Urinary bladder (tissue), 4 donors: ENCODE measurements at places on chromosomes 16 and 17. TPM values are rescaled to one million over a fixed set of nuclear protein-coding genes. Genes with fewer than 3 reads are reported as not detected.

Gene KRTAP4-1
- not detected for polyA plus RNA-seq

Gene CCL16
- 0.29 TPM for polyA plus RNA-seq

Gene ATP1B2
- polyA plus RNA-seq, result 6.4 TPM

Gene PRSS22
- 5.6 TPM for polyA plus RNA-seq

Gene GINS2
- polyA plus RNA-seq, result 0.82 TPM

Gene USP6
- 0.03 TPM for polyA plus RNA-seq

Gene CHST6
- 0.15 TPM for polyA plus RNA-seq

Gene CES3
- polyA plus RNA-seq, result 0.19 TPM

DNA sequence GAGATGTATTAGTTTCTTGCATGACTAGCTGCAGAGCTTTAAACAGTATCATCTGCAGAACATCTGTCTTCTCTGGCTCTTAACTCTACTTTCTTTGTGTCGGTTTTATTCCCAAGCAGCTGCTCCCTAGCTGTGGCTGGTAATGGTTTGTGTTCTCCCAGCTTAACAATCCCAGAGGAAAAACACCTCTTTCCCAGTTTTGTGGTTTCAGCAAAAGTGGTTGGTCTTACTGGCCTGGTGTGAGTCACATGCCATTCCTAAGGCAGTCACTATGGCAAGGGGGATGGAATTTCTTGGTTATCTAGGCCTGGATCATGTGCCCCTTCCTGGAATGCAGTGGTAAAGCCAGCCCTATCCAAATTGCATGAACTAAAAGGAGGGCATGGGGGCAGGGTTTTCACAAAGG is 27.5 kb downstream of the OMG start:
- DNase-seq, result no peak

DNA sequence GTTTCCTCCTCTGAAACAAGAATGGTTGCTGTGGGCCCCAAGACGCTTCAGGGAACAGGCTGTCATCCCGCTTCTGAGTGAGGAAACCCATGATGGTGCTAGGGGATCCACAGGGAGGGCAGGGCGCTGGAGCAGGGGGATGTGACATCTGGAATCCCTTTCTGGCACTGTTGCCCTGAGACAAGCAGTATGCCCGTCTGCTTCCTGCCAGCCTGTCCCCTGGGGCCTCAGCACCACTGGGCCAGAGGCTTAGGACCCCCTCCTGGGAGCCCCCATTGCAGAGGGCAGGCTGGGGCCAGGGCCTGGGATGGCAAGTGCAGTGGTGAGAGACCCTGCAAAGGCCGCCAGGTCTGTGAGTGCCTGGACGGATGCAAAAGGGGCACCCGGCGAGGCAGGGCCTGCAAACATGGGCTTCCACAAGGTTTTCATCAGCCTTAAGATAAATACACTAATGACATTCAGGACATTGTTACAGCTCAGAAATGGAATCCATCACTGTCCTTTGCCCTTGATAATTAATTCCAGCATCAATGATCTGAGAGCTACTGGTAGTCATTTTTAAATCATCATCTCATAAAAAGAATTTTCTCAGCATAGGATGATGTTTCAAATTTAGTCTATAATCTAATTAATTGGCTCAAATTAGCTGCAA is 51.6 kb downstream of the PRMT7 start:
- DNase-seq, result no peak

- DNase-seq, result no peak
Measured at GRCh38 chr17:37662353-37662752, 19.1 kb upstream of the DDX52 start.

- DNase-seq, result no peak
Measured at GRCh38 chr17:37225465-37225864, 150.3 kb upstream of the C17orf78 start.

- no peak for DNase-seq
Measured at GRCh38 chr16:17831330-17831729, 360.6 kb upstream of the XYLT1 start.

DNA sequence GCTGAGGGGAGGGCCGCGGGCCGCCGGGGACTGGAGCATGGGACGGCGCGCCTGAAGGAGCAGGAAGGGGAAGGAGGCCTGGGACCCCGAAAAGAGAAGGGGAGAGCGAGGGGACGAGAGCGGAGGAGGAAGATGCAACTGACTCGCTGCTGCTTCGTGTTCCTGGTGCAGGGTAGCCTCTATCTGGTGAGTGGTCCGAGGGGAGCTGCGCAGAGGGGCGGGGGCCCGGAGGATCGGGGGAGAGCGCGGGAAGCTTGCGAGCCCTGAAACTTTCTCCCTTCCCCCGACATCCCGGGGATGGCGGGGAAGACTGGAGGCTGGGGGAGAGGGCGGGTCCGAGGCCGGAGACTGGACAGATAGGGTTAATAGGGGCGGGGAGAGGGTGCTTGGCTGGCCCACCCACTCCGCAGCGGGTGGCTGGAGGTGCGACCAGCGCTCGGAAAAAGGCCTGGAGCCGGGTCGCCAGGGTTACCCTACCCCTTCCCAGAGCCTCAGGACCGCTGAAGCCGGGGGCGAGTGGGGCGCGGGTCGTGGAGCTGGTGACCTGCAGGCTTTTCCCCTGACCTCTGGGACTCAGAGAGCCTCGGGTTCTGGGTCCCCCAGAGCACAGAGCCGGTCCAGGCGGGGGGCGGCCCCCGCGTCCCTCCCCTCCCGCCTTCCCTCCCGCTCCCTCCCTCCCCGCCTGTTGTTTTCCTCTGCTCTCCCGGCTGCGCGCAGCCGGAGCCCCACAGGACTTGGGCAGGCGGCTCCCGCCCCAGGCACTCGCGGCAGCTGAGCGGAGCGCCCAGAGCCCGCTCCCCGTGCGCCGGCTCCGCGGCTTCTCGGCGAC is 631 bp downstream of the NXPH3 start:
- no peak for DNase-seq

DNA sequence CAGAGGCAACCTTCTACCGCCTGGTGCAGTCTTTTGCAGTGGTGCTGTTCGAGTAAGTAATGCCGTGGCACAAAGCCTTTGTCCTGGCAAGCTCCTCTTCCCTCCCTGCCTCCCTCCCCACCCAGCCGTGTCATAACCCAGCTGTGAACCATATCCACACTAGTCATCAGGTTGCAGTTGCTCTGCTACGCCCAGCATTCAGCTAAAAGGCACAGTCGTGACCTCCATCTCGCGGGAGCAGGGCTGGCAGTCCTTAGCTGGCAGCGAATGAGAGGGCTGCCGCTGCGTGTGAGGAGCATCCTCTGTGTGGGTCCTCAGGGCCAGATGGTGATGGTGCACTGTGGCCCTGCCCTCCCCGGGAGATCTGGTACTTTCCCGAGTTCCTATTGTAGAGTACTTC is 39.3 kb downstream of the CIBAR2 start:
- DNase-seq, result no peak

DNA sequence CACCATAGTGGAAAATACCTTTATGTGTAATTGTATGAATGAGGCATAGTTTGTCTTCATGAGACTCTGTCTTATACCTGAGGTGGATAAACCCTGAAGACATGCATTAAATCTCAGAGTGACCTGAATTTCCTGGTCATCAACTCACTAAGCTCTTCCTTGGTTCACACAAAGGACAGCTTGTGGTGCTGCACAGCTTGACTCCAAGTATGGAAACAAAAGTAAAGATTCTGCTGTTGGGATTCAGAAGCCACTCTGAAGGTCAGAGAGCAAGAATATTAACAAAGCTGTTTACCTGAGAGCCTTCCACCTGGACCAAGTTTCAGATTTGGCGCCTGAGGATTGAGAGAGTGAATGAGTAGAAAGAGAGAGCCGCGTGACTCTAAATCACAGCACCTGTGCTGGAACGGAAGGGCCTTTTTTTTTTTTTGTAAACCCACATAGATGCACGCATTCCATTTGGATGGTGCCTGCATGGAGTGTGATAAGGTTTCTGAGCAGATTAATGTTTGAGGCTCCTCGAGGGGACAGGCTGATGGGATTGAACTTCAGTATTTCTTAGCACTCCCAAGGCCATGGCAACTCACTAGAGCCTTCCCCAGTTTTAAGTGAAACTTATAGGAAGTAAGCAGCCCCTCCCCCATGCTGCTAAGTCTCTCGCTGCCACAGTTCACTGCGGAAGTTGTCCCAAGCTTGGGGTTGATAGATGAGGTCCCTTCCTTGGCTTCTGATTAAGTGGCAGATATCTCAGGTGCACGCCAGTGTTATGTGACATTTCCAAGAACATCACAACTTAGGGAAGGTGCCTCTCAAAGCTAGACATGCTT is 28.7 kb downstream of the CALB2 start:
- DNase-seq, result no peak

- DNase-seq, result no peak
Measured at GRCh38 chr17:8074554-8074953, 13.0 kb downstream of the ALOX12B start.

DNA sequence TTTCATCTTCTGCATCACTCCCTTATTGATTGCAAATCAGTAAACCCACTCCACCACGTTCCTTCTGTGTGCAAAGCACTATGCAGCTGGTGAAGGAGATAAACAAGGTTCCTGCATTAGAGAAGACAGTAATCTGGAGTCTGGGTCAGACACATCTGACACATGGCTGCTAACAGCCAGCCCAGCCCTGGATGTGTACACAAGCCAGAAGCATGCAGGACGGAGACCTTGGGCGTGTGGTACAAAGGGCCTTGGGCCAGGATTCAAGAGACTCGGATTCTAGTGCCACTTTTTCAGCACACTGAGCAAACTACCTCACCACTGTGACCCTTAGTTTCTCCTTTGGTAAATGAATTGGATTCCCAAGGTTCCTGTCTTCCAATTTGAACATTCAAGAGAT is 86.6 kb upstream of the DNAH9 start:
- no peak for DNase-seq

- DNase-seq, result no peak
Measured at GRCh38 chr17:77852731-77853130, 105.8 kb upstream of the TNRC6C start.

DNA sequence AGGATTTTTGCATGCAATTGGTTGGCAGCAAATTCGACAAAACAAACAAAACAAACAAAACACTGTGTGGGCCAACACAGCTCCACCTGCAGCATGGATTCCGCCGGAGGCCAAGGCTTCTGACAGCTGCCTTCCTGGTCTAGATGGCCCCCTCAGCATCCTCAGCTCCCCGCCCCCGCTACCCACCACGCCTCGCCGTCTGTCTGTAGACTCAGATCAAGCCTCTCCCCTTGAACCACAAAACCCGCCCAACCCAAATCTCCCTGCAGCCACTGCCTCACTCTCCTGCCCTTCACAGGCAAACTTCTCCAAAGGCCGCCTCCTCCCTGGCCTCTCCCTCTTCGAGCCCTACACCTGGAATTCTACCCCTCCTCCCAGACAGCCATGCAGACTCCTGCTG is 57.9 kb downstream of the RTN4RL1 start:
- DNase-seq, result no peak

DNA sequence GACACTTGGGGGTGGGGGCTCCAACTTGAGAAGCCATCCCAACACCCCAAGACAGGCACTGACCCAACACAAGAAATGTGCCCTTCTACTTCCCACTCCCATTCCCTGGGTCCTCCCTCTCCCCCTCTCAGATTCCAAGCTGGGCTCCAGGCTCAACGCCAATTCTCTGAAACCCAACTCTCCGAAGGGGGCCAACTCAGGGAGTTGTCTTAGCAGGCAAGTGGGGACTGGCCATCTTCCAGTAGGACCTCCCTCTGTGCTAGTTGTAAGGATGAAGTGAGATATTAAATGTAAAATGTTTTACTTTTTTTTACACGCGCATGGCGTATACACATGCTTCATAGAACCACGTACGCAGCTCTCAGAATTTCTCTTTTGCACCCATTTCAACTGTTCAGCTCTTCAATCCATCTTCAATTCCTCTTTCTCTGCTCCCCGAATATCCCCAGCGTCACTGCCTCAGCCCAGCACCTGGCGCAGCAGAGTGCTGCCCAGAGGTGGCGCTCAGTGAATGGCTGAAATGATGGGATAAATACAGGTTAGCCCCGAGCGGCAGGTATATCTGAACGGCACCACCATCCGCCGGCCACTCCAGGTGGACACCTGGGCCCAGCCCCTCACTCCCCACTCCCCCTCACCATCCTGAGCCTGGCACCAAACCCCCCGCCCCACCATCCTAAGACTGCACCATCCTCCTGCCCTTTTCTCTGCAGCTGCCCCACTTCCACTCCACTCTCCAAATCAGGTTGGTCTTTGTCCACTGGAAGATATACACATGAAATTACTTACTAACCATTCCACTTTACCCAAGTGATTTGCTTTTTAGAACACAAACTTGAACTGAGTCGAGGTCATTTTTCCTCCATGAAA is 43.9 kb upstream of the TNRC6C start:
- DNase-seq, result peak; percentile 84

GRCh38 chr17:65627108-65627507 is 65.7 kb upstream of the AXIN2 start:
- DNase-seq, result no peak

GRCh38 chr17:17836818-17837379 is at the start of gene SREBF1:
SREBF1 (minus strand) TSS chr17:17836986; CDS start chr17:17836817, 169 bp downstream.
- no peak for DNase-seq

- DNase-seq, result no peak
Measured at GRCh38 chr17:59139939-59140338, 15.0 kb downstream of the SKA2 start.

GRCh38 chr17:77101521-77102410 is 39.0 kb upstream of the SEC14L1 start:
- DNase-seq, result no peak

GRCh38 chr16:16036359-16036792 is 87.0 kb downstream of the ABCC1 start:
- no peak for DNase-seq

DNA sequence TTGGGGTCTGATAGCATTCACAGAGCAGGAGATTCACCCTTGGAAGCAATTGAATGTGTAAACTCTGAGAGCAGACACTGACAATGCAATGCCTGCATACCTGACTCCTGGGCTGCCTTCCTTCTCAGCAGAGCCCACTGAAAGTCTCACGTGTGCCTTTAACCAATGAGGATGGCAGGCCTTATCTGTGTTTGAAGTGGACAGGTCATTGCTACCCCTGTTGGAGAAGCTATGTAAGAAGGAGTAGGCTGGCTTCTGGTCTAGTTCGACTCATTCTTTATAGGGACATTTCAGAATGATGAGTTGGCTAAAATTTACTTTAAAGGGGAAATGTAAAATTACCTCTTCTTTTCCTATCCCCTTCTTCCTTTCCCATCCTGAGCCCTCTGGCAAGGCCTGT is 446.3 kb downstream of the SLC39A11 start:
- no peak for DNase-seq

DNA sequence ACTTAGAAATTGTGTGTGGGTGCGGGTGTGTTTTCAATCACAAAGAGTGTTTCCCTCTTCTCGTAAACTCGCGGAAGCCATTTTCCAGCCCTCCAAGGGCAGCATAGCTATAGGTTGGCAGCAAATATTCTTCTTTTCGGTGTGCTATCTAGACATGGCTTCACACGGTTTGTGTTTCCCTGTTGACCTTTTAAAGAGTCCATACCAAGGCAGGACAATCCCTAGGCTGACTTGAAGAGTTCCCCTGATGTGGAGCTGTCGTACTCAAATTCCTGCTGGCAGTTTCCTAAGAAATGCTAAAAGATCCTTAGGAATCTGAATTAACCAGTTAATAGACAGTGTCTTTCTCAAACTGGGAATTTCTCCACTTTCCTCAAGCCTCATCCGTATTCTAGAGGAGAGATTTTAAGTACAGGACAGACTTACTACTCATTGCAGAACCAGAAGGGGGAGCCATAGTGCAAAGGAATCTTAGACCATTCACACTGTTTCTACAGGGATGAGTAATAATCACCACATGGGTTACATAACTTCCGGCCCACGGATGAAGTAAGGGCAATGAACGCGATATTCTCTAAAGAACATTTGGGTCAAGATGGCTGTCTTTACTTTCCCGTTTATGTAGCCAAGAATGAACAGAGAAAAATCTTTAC is 288.6 kb upstream of the ELAC2 start:
- DNase-seq, result no peak
